ENCODE measurements at places on chromosomes 2 and 18. TPM values are rescaled to one million over a fixed set of nuclear protein-coding genes. Genes with fewer than 3 reads are reported as not detected.

- no peak for DNase-seq
Observed at GRCh38 chr2:7599462-7600258, 682.4 kb downstream of the RNF144A start.

DNA sequence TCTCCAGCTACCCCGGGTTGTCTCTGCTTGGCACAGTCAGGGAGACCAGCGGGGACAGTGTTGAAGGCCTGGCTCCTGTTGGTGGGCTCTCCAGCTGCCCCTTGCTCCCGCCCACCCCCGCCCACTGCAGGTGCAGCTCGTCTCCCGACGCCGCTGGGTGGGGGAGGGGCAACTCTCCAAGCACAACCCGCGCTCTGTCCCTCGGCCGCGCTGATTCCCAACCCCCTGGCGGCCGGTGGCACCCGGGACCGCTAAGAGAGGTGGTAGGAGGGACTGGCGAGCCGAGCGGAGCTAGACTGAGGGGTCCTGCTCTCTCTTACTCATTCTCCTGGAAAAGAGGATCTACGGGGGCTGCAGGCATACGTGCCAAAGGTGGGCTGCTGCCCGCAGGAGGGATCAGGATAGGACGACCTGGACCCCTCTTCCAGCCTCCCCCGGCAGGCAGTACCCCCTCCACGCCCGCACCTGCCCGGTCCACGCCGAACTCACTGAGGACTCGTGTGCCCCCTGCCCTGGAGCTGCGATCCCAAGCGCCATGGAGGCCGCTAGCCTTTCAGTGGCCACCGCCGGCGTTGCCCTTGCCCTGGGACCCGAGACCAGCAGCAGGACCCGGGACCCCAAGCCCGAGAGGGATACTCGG lies 44.5 kb downstream of the DDX18 start:
- DNase-seq = no peak

GRCh38 chr2:236608188-236608525 lies 38.5 kb downstream of the ACKR3 start:
- peak; percentile 6 for DNase-seq

GRCh38 chr2:162006337-162006736 lies 67.7 kb downstream of the DPP4 start:
- DNase-seq = no peak

DNA sequence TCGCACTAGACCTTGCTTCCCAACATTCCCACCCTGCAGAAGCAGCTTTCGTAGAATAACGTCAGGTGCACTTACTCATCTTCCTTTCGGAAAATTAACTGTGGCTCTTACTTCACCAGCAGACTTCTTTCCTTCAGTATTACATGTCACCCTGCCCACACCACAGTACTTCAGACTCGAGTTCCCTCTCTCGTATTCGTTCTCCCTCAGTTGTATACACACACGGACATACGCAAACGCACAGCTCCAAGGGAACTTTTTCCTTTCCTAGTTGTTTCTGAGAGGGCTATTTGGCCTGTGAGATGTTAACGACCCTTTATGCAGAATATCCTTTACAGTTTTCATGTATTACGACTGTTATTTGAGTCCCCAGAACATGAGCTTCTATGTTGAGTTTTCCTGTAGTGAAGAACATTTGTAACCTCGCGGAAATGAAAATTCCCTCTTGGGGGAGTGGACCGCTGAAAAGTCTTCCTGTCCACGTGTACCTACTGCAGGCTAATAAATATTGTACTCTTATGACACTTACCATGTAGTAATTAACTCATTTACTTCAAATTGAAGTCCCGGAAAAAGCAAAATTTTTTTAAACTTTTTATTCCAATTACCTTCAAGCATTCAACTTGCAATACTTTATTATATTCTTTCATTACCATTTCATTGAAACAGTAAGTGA lies 908 bp downstream of the ERLEC1 start:
- peak; percentile 42 for DNase-seq

- DNase-seq = no peak
Observed at GRCh38 chr18:58087928-58088690, 44.1 kb downstream of the NEDD4L start.

GRCh38 chr2:186274936-186275575 lies 211.0 kb upstream of the ZC3H15 start:
- DNase-seq = peak; percentile 20

GRCh38 chr2:46654801-46655200 lies 175.4 kb downstream of the TMEM247 start:
- DNase-seq = no peak

DNA sequence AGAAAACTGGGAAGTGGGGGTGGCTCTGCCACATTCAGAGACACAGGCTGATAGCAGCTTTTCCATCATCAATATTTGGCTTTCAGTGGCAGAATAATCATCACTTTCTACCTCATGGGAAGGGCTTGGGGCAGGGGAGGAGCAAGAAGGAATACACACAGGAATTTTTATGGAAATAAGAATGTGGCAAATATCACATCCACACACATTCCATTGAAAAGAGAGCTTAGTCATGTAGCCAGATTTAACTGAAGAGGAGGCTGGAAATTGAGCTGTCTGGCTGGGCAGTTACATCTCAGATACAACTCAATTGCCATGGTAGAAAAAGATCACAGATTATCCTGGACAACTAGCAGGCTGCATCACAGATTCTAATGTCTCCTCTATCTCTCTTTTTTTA lies 1474.0 kb upstream of the ACVR2A start:
- DNase-seq = no peak

C18orf54 gene
- 6.0 TPM for total RNA-seq

C2orf66 gene
- total RNA-seq = not detected

ILKAP gene
- 22.5 TPM for total RNA-seq

SIX2 gene
- under 0.01 TPM for total RNA-seq
